ENCODE measurements at places on chromosomes 5 and 9. TPM values are rescaled to one million over a fixed set of nuclear protein-coding genes. Genes with fewer than 3 reads are reported as not detected.

DNA sequence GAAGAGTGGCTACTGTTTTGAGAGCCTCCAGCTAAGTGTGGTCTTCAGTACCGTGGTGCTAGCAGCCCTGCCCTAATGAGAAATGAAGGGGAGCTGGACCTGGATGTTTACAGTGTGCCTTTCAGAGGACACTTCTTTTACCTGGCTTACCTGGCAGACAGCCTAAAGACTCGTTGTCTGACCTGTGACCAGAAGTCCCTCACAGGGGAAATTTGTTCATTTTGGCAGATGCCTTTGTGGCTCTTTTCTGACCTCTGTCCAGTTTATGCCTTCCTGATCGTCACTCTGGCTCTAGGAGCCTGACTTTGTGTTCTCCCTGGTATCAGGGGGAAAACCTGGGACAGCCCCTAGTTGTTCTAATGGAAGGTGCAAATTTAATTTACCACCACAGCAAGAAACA lies 475.1 kb downstream of the DMRTA1 start:
- DNase-seq = no peak

GRCh38 chr5:51556833-51557232 lies 173.6 kb downstream of the ISL1 start:
- no peak for DNase-seq

DNA sequence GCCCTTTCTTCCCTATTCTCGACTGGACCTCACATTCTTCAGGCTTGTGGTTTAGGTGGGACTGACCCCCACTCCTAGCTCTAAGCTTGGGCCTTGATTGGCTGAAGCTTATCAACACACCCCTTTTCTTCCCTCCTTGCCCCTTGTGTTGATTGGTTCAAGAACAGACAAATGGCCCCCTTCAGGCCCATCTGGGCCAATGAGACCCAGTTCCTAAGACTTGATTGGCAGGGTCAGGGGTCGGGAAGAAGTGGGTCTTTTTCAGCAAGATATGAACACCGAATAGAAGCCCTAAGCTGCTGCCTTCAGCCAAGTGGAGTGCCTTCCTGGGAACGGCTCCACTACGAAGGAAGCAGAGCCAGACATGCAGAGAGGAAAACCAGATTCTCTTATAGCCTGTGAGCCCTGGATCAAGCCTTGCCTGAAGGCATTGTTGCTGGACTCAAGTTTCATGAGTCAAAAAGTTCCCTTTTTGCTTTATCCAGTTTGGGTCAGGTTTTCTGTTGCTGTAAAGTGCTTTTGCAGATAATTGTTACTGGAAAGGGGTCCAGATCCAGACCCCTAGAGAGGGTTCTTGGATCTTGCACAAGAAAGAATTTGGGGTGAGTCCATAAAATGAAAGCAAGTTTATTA lies 22.4 kb upstream of the NCS1 start:
- no peak for DNase-seq

- DNase-seq = no peak
Observed at GRCh38 chr5:134550271-134551214, 25.1 kb downstream of the JADE2 start.

DNA sequence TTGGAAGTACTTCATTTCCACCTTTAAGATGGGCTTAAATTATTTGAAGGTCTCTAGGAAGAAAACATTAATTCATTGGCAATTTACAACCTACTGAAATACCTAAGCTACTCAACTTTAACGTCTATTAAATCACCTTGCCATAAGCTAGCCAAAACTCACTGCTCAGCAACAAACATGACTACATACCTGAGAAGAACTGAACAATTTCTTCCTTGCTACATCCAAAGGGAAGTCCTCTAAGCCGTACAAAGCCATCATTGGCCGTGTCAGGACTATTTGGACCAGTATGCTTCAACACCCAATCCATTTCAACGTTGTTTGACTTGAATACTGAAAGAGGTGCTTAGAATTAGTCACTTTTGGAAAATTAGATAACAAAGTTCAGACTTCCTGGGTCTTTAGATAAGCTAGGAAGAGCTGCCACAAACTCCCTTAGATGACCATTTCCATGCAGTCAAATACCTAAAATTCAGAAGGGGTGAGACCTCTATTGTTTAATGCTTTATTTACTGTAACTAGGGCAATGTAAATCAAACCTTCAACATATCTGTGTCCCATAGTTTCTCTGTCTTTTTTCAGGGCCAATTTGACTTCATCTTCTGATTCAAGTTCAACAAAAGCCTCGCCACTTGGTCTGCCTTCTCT lies 2.6 kb downstream of the HNRNPH1 start:
- DNase-seq = no peak

DNA sequence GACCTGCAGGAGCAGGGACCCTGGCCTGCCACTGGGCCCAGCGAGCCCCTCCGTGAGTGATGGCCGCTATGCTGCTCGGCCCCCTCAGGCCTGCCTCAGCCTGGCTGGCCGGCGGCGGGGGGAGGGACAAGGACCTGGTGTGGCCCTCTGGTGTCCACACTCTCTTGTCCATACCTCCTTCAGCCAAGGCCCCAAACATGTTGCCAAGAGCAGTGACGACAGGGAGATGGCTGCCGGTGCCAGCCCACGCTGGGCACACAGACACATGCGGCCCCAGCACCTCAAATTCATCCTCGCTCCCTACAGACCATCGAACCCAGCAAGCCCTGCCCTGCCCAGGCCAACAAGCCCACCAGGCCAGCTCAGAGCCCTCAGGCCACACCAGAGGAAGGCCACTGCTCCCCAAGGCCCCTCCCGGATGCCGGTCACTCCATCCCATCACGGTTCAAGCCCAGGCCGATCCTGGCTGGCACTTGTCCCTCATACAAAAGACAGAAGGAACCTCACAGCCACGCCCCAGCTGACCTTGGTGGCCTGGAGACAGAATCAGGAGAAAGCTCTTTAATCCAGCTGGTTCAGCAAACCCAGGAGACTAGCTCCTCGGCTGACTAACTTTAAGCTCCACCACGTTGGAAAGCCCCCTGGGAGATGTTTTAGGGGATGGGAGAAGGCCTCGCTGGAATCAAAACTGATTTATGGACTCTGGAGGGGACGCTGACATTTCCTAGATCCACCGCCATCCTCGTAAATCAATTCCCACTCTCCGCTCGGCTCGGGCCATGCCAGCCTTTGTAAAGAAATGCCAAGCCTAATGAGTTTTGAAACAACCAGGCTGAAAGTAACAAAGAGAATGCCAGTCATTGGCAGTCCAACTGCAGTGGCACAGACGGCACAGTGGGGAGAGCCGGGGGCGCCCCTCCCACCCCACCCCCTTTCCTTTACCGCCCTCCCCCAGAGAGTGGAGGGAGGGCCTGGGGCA lies 84.9 kb downstream of the VAV2 start:
- DNase-seq = no peak

GRCh38 chr5:74647096-74647495 lies 6.6 kb upstream of the ENC1 start:
- no peak for DNase-seq

The FGD3 gene
- total RNA-seq = 0.52 TPM

The SOX30 gene
- total RNA-seq = 0.17 TPM

Measured in renal cortical epithelial cell (primary cell).